ENCODE measurements at places on chromosomes 4 and X.

- DNase-seq, result no peak
Observed at GRCh38 chr4:77010841-77011354, 61.3 kb downstream of the SEPTIN11 start.

- DNase-seq, result peak; percentile 11
Observed at GRCh38 chr4:1010395-1011021, 918 bp upstream of the FGFRL1 start.

GRCh38 chr4:136400829-136401228 lies 1131.5 kb downstream of the PCDH18 start:
- DNase-seq, result no peak

DNA sequence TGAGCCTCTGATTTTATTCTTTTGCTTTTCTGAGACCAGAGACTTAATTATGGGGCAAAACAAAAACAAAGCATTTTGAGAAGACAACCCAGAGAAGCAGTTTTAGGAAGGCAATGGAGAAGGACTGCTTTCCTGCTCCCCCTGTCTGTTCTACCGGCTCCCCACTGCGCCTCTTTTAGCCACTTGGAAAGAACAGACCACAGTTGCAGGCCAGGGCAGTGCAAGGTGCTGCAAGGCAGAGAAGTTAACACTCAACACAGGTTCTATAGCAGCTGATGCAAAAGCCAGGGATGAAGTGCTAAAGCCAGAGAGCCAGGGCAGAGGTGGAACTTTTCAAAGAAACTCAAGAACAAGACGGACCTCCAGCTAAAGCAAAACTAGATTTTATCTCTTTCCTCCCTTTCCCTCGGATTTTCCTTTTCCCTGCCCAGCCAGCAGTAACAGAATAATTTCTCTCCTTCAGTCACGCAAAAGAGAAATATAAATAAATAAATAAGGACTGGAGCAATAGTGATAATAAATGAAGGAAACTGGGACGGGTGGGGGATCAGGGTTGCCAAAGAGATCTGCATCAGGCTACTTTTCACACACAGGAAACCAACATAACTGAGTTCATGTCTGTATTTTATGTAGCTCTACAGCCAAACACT lies 10.4 kb downstream of the SH3RF1 start:
- no peak for DNase-seq

DNA sequence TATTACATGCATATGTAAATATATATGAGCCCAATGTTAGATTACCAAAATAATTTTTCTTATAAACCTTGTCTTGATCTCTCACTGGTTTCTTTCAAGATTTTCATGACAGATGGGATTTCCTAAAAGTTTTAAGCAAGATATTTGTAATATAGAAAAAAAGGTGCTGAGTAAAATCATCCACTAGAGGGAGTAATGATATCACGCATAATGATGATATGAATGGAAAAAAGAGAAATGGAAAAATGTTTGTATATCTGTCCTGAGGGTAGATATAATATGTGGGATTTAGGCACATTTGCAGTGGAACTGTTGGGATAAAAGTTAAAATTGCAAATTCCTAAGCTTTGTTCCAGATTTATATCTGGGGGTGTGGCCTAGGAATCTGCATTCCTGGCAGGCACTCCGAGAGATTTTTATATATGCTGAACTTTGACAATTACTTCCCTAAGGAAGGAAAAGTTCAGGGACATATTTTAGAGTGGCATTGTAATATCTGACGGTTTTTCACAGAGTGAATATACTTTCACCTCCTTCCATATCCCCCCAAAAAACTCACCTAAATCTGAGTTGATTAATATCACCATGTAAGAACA lies 60.5 kb downstream of the TMA16 start:
- DNase-seq, result peak; percentile 46

DNA sequence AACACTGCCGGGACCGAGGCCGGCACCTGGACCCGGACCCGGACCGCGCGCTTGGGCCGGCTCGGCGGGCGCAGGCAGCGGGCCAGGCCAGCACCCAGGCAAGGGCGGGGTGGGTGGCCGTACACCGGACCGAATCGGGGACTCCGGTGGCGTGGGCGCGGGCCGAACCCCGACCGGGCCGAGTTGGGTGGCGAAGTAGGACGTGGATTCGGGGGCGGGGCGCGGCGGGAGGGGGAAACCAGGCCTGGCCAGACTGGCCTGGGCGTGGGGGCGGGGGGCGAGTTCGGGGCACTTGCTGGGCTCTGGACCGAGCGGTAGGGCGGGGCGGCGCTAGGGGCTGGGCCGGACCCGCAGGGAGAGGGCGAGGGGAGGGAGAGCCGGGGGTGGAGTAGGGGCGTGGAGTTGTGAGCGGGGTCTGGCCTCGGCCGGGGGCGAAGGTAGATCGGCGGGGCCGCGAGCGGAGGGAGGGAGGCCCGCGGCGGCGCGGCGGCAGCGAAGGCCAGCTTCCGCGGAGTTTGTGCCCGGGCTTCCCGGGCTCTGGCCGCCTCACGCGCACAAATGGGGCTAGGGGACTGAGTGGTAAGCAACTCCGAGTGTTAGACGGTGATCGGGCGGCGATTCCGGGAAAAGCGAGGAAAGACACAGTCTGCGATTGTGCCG lies 1.8 kb upstream of the BCORL1 start:
- DNase-seq, result no peak

DNA sequence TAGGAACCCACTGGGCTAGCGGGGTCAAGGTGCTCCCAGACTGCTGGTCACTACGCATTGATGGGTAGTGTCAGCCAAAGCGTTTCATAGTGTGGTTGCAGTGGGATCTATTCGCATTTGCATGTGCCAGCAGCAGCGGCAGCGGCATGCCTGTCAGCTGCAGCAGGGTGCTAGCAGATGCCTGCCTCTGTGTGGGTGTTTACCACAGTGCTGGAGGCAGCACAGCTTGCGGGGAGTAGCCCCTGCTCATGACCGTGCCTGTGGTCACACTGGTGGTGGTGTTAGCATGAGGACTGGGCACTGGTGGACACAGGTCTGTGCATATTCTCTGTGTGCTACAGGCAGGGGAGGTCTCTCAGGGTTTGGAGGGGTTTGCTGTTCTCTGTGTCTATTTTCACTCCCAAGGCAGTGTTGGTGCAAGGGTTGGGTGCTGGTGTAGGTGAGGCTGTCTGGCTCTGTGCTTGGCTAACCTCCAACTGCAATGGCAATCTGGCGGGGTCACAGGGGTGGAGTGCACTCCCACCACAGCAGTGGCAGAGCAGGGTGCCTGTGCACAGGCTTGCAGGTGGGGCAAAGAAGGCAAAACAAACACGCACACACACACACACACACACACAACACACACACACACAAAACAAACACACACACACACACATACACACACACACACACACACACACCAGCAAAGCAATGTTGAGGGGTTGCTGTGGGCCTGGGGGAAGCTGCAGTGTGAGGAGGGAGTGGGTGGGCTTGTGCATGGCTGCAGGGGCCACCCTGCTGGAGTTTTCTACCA lies 184.4 kb downstream of the GLUD2 start:
- DNase-seq, result no peak

GRCh38 chrX:154804957-154805695 lies at the start of gene MPP1:
Gene MPP1 (minus strand): TSS chrX:154805485. CDS start chrX:154805373, 112 bp downstream.
- no peak for DNase-seq
